Posterior vena cava (tissue), 2 donors: ENCODE measurements at places on chromosomes 16 and 17. TPM values are rescaled to one million over a fixed set of nuclear protein-coding genes. Genes with fewer than 3 reads are reported as not detected.

P2RX5 gene
- total RNA-seq = 0.93 TPM

PNPO gene
- 18.8 TPM for total RNA-seq

CACNG1 gene
- total RNA-seq = not detected

ADAM11 gene
- 0.29 TPM for total RNA-seq

C16orf92 gene
- not detected for total RNA-seq

SPN gene
- 3.7 TPM for total RNA-seq

MRPL27 gene
- 38.2 TPM for total RNA-seq

ITGAL gene
- 8.5 TPM for total RNA-seq
